Cardiac septum (tissue), 1 donor: ENCODE measurements at places on chromosomes 5 and 9.

GRCh38 chr5:104363567-104363966 lies 801.0 kb upstream of the NUDT12 start:
- DNase-seq = no peak

GRCh38 chr5:34491251-34491620 lies 164.9 kb upstream of the RAI14 start:
- DNase-seq = no peak

DNA sequence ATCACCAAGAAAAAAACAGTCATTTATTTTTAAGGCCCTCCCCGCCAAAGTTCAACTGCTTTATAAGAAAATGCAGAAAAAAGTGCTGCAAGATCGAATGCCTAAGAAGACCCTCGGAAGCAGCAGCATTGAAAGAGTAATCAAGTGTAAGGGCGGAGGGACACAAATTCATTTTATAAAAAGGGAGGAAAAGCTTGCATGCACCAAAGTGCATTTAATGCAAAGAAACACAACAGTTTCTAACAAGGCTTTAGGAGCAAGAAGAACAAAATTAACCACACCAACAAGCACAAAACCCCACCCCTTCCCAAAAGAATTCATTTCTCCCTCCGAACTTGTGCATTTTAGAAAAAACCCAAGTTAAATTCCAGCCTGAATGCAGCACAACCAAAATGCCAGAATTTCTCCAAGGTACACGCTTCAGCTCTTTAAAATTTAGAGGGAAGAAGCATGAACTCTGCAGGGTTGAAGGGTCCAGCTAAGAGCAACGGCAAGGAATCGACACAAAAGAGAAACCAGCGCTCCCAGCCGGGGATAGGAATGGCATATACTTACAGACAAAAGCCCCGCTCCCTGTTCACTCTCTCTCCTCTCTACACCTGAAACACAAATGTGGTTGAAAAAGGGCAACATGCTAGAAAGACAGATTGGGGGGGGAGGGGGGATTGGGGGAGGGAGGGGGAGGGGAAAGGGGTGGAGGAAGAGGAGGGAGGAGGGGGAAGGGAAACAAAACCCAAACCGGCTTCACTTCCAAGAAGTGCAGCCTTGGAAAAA lies at the start of gene NREP:
Gene NREP (minus strand): TSS at position 614 of the 774 bp plus-strand sequence. CDS start 1,422 bp downstream, outside the sequence.
- DNase-seq = peak; percentile 76

DNA sequence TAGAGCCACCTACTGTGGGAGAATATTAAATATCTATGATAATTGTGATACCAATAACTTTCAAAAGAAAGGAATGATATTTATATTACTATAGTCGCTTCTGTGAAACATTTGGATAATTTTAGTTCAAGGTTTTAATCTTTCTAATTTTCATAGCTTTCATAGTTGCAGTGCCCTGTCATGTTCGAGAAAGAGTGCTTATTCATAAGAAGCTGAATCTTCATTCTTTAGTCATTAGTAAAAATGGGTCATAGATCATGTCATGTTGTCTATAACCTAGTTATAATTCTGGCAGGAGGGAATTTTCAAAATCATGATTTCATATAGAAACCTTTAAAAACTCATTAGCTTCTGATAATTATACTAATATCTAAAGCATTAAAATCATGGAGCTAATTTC lies 685.6 kb downstream of the CETN3 start:
- DNase-seq = no peak

DNA sequence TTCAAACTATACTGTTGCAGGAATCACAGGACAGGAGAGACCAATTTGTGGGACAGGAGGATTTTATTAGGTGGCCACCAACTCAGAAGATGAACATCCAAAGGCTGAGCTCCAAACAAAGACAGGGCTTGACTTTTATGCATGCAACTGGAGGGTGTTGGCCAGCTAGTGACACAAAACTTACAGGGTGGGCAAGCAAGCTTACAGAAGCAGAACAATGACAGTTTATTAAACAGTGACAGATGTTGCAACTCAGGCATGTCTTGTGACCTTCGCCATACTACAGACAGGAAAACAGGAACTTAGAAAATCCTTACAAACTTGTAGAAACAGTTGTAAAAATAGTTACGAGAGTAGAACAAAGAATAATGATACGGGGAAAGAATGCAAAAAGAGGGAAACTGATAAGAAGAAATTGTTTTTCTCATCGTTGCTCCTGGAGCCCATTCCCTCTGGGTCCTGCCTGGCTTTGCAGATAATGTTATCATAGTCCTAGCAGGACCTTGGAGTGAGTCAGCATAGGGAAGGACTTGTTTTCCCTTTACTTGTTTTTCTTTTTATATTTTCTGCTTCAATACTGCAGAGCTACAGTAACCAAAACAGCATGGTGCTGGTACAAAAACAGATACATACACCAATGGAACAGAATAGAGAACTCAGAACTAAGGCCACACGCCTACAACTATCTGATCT lies 2083.0 kb upstream of the ACO1 start:
- DNase-seq = no peak

GRCh38 chr5:159669559-159669958 lies 246.7 kb upstream of the ADRA1B start:
- DNase-seq = no peak

DNA sequence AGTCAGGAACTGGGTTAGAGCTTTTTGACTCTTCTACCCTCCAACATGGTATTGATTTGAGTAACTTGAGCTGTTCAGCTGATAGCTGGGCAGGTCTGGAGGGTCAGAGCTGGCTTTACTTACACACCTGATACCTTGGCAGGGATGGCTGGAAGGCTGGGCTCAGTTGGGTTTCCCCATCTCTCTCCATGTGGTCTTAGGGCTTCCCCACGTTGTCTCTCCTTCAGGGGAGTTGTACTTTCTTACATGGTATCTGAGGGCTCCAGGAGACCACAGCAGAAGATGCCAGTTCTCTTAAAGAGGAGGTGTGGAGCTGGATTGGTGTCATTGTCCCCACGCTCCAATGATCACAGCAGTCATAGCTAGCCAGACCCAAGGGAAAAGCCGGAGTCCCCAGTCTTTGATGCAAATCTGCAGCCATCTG lies 25.6 kb downstream of the ISOC1 start:
- DNase-seq = no peak

GRCh38 chr5:10459080-10460055 lies 17.7 kb downstream of the ROPN1L start:
- no peak for DNase-seq

GRCh38 chr9:136996361-136997292 lies at the start of gene CLIC3:
CLIC3 (minus strand) TSS chr9:136996568; CDS start chr9:136996543, 25 bp downstream.
- DNase-seq = no peak

- peak; percentile 67 for DNase-seq
These were observed 9.3 kb downstream of the CSF1R start for GRCh38 chr5:150077060-150077459.

- no peak for DNase-seq
These were observed 25.3 kb upstream of the SPATA31E1 start for GRCh38 chr9:87857141-87857947.
